NCI-H2107 (cell line): ENCODE measurements at places on chromosomes 13 and 19.

GRCh38 chr13:106382534-106382933 is 152.9 kb downstream of the EFNB2 start:
- no peak for DNase-seq

- DNase-seq: no peak
Observed at GRCh38 chr19:728011-728410, 19.3 kb downstream of the PALM start.

DNA sequence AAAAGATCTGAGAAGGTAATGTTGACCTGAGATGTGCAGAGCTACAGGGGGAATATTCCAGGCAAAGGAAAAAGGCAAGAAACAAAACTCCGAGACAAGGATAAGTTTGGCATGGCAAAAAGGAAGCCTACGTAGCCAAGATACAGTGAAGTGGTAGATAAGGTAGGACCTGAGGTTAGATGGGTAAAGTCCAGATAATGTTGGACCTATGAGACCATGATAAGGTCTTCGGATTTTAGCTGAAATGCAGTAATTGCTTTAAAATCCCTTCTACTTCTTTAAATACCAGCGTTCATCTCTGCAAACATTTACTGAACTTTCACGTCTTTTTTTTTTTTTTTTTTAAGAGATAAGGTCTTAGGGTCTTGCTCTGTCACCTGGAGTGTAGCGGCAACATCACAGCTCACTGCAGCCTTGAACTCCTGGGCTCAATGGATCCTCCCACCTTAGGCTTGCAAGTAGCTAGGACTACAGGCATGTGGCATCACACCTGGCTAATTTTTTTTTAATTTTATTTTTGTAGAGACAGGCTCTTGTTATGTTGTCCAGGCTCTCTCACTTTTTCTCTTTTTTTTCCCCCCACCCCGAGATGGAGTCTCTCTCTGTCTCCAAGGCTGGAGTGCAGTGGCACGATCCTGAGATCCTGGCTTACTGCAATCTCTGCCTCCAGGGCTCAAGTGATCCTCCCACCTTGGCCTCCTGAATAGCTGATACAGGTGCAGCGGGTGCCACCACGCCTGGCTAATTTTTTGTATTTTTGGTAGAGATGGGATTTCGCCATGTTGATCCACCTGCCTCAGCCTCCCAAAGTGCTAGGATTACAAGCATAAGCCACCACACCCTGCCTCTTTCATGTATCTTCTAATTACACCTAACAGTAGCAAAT is 4.2 kb upstream of the WBP4 start:
- DNase-seq: no peak

DNA sequence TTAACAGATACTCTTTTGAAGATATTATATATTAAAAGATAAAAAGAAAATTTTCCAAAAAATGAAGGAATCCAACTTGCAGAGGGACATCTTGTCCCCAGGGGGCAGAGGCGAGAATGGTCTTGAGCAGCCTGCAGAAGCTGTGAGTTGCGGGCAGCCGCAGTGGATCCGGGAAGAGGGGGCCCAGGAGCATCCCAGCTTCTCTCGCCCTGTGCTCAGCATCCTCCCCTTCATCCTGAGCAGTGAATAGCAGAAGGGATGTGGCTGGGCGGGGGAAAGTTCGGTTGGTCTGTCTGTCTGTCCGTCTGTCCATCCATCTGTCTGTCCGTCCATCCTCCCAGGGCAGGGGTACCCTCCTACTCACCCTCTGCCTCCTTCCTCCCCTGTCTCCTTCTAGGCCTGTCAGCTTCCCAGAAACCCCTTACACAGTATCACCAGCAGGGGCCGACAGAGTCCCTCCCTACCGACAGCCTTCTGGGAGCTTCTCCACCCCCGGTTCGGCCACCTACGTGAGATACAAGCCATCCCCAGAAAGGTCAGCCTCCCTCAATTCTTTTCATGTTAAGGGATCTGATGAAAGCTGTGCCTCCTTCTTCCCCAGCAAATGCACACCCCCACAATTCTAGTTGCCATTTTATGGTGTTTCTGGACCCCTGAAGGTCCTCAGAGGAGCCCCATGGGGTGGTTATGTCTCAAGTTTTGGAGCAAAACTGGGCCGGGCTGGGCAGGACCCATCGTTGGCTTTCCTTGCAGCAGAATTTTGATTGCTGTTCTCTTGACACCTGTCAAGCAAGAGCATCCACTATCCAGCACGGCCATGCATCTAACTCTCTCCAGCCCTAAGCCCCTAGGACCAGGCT is 81.6 kb downstream of the DPF1 start:
- no peak for DNase-seq

DNA sequence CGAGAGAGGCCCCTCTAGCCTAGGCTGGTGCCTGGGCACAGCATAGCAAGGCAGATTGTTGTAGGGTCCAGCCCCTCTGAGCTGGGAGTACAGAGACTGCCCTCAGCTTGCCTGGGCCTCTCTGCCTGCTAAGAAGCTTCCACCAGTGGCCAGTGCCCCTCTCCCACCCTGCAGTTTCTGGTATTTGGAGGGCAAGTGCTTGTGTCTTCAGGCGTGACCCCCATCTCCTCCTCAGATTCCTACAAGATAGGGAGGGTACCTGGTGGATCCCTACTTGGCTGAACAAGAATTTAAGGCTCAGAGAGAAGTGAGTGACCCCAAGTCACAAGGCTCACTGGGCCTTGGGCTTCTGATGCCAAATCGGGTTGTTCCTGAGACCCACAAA is 152.7 kb downstream of the URI1 start:
- no peak for DNase-seq

- DNase-seq: no peak
Observed at GRCh38 chr13:46479283-46479682, 73.7 kb upstream of the LRCH1 start.

DNA sequence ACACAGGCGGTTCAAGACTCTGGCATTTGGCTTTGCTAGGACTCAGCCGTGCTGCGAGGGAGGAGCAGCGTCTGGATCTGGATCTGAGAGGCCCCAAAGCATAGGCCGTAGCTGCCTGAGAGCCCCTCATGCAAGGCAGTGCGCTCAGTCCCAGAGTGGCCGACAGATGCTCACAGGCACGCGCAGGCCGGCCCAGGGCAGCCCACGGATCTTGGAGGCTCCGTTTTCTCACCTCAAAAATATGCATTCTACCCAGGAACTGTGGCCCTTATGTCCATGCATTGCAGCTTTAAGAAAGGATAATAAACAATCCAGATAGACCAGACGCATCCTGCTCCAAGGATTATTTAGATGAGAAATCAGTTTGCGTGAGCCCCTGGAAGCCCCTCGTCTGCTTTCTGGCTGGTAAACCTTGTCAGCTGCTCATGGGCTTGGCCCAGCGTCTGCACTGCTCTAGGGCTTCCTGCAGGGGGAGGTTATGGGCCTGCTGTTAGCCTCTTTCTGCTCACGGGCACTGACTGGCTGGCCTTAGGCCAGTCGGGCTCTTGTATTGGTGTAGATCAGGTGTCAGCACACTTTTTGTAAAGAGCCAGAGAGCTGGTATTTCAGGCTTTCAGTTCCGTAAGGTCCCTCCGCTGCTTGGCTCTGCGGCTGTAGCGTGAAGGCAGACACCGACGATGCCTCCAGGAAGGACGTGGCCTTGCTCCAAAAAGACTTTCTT is 24.2 kb downstream of the TEX29 start:
- peak; percentile 76 for DNase-seq

- DNase-seq: no peak
Observed at GRCh38 chr19:41192574-41193429, at the start of gene CYP2S1. CYP2S1 (plus strand) TSS chr19:41193219; CDS start chr19:41193265, 46 bp downstream.

- DNase-seq: no peak
Observed at GRCh38 chr19:33231511-33231910, 5.9 kb upstream of the SLC7A10 start.

DNA sequence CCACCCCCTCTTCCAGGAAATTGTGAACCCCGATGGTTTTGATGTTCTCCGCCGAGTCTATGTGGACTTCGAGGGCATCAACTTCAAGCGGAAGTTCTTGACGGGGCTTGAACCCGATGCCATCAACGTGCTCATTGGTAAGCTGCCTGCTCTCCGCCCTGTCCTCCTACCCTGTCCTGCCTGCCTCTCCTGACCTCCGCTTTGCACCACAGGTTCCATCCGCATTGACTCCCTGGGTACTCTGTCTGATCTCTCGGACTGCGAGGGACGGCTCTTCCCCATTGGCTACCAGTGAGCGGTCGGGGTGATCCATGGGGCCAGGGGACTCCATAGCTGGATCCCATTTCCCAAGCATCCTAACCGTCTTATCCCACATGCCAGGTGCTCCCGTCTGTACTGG is 11.9 kb downstream of the IGFLR1 start:
- no peak for DNase-seq

DNA sequence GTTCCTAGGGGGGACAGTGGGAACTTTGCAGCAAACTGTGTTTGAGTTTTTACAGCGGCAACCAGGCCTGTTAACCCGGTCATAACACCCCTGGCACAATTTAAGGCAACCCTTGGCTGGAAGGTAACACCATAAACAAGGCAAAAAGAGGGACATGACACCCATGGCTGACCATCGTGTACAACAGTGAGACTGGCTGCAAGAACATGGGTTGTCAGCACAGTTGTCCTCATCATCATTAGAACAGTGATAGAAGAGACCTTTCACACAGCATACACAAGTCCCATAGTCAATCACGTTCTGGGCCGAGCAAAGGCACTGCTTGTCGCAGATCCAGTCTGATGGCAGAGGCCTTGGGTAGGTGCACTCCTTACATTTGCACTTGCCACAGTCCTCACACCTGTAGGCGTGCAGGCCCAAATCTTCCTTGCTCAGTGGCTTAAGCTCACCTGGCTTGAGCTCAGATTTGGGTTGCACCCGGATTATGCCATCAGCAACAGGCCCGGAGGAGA is 4.1 kb downstream of the SPRY2 start:
- no peak for DNase-seq

- no peak for DNase-seq
Observed at GRCh38 chr13:19573120-19573716, 11.9 kb upstream of the TPTE2 start.

DNA sequence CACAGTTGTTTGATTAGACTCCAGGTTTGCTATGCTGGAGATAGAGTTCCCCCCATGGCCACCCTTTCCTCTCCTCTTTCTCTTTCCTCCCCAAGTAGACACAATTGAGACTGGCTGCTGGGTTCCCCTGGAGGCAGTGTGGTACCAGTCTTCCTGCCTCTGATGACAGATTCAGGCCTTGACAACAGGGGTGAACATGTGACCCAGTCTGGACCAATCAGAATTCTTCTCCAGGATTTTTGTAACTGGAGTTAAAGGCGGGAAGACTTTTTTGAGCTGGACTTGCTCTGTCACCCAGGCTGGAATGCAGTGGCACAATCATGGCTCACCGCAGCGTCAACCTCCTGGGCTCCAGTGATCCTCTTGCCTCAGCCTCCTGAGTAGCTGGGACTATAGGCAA is 48.7 kb downstream of the CCNE1 start:
- DNase-seq: no peak

DNA sequence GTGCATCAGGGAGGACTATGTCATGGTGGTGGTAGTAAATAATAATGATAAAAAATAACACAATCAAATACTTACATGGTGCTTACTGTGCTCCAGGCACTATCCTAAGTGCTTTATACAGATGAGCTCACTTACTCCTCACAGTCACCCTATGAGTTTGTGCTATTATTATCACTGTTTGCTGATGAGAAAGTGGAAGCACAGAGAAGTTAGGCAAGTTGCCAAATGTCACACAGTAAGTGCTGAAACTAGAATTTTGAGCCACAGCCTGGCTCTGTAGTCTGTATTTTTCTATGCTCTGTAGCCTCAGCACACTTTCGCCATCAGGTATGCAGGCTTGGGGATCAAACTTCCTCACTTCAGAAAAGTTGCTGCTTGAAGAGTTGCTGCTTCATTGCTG is 46.6 kb downstream of the HTR2A start:
- no peak for DNase-seq

DNA sequence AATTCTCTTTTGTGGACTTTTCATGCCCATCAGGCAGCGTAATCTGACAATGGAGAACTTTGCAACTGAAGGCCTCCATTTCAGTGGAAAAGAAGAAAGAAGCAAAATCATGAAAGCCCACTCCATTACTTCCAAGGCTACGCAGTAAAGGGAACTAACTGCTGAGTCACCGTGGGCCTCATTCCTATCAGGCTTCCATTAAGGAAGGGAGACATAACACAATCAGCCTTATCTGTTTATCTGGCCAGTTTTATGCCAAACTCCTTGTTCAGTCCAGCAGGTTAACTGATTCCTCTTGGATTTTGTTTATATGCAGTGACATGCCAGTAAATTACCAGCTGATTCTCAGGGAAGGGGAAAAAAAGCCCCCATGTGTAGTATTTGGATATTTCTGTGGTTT is 56.8 kb upstream of the KATNAL1 start:
- no peak for DNase-seq

DNA sequence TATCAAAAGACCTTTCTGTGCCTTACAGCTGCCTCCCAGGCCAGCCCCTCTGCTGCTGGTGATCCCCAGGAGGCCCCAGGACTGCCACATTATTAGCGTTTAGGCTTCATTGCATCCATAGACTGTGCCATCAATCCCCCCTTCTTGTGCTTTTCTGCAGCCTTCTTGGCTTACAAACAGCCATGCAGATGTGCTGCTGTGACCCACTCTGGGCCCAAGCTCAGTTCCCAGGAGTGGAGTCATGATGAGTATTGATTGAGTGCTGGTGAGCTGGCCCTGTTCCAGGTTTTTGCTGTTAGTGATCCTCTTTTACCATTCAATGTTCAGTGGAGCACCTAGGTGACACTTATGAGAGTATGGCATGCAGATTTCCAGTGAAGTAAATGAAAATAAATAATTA is 59.9 kb upstream of the SLAIN1 start:
- DNase-seq: no peak

DNA sequence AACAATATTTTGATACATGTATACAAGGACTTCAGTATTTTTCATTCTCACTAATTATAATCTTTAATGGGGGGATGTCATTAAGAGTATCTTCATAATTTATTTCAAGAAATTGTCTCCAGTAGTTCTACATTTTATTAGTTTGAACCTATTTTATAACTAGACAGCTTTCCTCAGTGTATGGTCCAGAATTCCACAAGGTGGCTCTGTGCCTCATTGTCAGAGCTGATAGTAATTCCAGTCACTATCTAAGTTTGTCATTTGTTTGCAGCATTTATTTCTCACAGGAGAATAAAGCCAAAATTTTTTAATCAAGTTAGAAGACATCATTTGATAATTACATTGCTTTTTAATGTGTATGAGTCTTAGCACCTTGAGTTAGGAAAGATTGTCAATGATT is 1633.0 kb upstream of the PCDH20 start:
- no peak for DNase-seq

DNA sequence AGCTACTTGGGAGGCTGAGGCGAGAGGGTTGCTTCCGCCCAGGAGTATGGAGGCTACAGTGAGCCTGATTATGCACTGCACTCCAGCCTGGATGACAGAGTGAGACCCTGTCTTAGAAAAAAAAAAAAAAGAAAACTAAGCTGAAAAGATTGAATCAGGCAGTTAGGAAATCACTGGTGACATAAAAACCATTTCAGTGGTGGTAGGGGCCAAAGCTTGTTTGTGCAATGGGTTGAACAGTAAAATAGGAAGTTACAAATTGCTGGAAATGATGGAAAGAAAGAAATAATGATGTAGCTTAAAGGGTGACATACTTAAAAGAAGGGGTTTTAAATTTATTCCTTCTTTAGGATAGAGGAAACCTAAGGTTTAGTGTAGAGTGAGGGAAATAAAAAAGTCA is 4.8 kb upstream of the OXGR1 start:
- DNase-seq: no peak

GRCh38 chr19:47631681-47632446 is 22.9 kb downstream of the BICRA start:
- no peak for DNase-seq
